ENCODE measurements at places on chromosomes 2 and 18. TPM values are rescaled to one million over a fixed set of nuclear protein-coding genes. Genes with fewer than 3 reads are reported as not detected.
A peak's percentile ranks its signal among the peaks of the same experiment; 100 is the strongest.

- no peak for DNase-seq
These were observed 17.9 kb downstream of the PLEKHA3 start for GRCh38 chr2:178498137-178498536.

DNA sequence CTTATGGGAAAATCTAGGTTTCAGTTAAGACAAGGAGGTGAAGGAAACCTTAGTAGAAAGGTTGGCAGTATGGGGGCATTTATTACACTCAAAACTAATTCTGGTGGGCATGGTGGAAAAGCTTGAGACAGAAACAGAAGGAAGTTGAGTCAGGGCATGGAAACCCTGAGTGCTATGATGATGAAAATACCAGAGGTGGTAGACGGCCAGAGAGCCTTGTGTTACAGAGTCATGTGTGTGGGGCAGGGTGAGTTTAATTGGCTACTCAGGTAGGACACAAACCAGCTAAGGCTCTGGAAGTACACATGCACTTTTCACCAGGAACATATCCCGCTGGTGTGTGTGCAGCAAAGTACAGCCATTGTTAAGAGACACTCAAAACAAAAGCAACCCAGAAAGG is 20.7 kb upstream of the FAM136A start:
- DNase-seq = no peak

GRCh38 chr2:118190474-118190873 is 102.2 kb downstream of the INSIG2 start:
- DNase-seq = no peak

GRCh38 chr18:2050702-2051201 is 520.6 kb downstream of the METTL4 start:
- no peak for DNase-seq

GRCh38 chr18:44835703-44836102 is 155.0 kb downstream of the SETBP1 start:
- DNase-seq = no peak

The KLHL14 gene
- total RNA-seq = 0.06 TPM

DNA sequence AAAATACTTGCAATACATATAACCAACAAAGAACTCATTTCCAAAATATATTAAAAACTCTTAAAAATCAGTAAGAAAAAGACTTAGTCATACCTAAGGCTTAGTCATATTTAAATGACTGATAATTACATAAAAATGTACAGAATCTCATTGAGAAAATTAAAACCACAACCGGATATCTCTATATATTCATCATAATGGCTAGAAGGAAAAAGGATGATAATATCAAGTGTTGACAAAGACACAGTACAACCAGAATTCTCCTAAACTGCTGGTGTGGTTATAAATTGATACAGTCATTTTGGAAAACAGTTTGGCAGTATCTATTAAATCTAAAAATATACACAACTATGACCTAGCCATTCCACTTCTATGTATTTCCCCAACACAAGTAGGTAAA is 27.1 kb upstream of the IHH start:
- no peak for DNase-seq

The SLC9A4 gene
- not detected for total RNA-seq

DNA sequence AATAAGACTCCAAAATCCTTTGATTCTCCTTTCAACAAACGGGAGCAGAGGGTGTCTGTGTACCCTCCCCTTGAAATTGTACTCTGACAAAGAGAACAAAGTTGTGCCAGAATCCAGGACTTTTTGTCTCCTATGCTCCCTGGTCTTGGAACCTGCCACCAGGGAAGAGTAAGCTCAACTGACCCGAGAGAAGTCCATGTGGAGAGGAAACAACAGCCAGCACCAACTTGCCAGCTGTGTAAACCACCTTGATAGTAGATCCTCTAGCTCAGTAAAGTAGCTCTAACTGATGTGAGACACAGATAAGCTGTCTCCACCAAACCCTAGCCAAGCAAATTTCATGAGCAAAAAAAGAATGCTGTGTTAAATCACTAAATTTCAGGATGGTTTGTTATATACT is 46.9 kb downstream of the LNPK start:
- no peak for DNase-seq

GRCh38 chr2:29620890-29621289 is 300.5 kb downstream of the ALK start:
- peak; percentile 19 for DNase-seq

DNA sequence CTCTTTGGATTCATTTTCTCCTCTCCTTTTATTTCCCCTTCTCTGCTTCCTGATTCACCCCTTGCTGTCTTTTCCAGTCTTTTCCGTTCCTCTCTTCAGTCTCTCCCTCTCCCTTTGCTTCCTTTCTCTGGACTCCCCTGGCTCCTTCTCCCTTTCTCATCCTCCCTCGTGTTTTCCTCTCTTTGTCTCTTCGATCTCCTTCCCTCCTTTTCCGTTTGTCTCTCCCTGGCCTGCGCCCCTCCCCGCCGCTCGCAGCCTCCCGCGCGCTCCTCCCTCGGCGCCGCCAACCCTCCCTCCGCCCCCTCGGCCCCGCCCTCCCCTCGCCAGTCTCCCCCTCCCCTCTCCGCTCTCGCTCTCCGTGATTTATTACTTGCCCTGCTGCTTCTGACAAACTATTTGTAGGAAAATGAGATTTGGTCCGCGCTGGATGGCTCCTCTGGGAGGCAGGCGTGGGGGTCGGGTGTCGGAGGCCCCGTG is 46.0 kb upstream of the PAX8 start:
- no peak for DNase-seq

DNA sequence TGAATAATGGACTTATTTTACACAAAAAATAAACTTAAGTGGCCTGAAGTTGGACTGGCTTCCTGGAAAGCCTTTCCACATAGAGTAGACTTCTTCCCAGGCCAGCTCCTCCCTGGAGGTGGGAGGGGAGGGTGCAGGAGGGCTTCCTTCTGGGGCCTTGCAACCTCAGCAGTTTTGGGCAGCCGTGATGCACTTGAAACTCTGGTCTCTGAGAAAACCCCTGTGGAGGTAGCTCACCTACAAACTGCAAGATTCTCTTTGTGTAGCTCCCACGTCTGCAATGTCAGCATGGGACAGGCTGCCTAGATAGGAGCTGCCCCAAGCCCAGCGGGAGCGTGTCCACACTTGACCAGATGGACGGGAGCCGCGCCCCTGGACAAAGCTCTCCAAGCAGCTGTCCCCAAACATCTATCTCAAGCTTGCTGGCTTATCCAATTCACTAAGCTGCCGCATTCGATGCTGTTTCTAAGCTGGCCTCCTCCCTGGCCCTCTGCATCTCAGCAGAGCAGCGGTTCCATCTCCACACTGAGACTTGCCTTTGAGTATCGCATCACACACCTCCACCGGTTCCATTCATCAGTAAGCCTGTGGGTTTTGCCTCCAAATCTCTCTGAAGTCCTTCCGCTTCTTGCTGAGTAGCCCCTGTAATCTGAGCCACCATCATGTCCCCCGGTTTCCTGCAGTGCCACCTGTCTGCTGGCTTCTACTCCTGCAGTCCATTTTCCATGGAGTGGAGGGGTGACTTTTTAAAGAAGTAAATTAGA is 1.6 kb upstream of the LPIN1 start:
- DNase-seq = no peak

DNA sequence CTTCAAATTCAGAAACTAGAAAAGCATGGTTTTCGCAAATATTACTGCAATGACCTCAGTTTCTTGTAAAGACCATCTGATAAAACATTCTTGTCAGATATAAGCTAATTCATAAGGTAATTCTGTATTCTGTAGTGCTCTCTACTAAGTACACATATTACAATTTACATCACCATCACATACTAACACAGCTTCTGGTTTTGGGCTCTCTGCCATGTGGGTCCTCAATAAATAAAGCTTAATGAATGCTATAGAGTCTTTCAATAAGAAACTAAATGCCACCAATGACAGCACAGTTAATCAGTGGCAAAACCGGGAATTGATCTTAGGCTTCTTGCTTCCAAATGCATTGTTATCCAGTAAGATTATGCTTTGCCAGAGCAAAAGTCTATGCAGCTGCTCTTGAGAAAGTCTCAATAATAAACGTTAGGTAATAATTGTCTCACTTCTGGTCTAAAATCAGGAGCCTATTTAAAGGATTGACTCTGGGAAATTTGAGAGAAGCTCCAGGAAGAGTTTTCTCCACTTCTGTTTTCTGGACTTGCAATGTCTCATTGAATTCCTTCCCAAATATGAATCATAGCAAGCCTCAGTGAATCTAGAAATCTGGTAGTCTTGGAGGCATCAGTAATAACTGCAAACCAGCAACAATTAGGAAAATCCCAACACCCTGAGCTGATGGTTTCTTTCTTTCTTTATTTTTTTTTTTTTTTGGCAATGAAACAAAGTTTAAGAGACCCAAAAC is 67.9 kb upstream of the RAPGEF4 start:
- no peak for DNase-seq

The TTL gene
- total RNA-seq = 25.8 TPM

The ZNF385B gene
- total RNA-seq = 3.2 TPM

The TMEM200C gene
- total RNA-seq = 0.33 TPM

DNA sequence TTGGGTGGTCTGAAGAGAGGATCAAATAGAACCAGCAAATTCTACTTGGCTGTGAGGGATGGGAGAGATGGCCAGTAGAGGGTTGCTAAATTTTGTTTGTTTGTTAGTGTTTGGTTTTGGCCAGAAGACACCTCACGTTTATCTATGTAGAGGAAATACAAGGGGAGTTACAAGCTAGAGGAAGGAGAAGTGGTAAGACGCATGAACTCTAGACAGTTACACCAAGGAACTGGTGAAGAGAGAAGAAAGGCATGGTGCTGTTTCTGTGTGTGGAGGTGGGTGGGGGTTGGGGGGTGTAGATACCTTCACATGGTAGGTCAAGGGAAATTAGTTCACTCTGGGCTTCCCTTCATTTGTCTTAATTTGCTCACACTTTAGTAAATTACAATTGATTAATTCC is 25.6 kb downstream of the RASGRP3 start:
- DNase-seq = no peak

GRCh38 chr2:228767196-228767595 is 503.9 kb downstream of the PID1 start:
- DNase-seq = no peak

The MYOM1 gene
- total RNA-seq = 17.2 TPM

- DNase-seq = no peak
These were observed 40.7 kb upstream of the GALR1 start for GRCh38 chr18:77208964-77209363.

The GRHL1 gene
- 5.1 TPM for total RNA-seq

- no peak for DNase-seq
These were observed 133.1 kb downstream of the NCKAP5 start for GRCh38 chr2:133434959-133435668.

The KCNJ3 gene
- 5.2 TPM for total RNA-seq

The MOGAT1 gene
- total RNA-seq = not detected

- DNase-seq = no peak
These were observed 108.8 kb downstream of the MTCL1 start for GRCh38 chr18:8814206-8814605.

GRCh38 chr2:25421820-25422411 is 80.2 kb upstream of the DNMT3A start:
- no peak for DNase-seq

The UGT1A6 gene
- not detected for total RNA-seq

GRCh38 chr2:110816404-110817365 is 84.3 kb downstream of the ACOXL start:
- no peak for DNase-seq

The MAPK4 gene
- total RNA-seq = 14.5 TPM

DNA sequence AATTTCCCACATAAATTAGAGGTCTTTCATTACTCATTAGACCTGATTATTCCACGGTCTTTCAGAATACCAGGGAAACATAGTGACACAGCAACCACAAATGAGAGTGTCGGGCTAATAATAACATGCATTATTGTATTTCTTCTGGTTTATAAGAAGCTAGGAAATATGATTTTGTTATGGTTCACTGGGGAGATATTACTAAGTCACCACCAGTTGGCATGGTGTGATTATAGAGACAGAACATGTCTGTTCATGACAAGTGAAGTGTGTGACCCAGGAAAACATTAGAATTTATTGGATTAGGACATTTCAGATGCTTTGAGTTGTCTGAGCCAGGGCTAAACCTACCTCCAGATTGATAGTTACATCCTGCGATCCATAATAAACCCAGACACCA is 494.4 kb downstream of the FBXO15 start:
- no peak for DNase-seq

- no peak for DNase-seq
These were observed 4.9 kb downstream of the FKBP1B start for GRCh38 chr2:24054366-24055010.

DNA sequence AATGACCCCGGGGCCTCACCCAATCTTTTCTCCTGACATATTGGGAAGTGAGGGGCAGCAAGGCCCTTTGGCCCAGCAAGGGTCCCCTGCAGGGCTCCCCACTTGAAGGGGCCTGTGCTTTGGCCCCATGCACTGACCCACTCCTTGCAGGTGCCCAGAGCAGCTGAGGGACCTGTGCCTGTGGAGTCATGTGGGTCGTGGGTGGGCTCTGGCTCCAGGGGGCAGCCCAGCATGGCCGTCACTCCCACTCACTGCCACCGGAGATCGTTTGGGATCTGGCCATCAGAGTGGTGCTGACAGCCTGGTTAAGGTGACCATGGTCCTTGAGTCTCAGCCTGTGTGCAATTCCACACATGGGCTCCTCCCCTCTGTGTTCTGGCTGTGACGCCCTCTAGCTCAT is 31.7 kb upstream of the APCDD1 start:
- no peak for DNase-seq

- no peak for DNase-seq
These were observed 55.4 kb upstream of the NCOA1 start for GRCh38 chr2:24435391-24436316.

The TNFAIP6 gene
- 4.2 TPM for total RNA-seq

- DNase-seq = no peak
These were observed 25.0 kb downstream of the METTL21A start for GRCh38 chr2:207600231-207600630.

DNA sequence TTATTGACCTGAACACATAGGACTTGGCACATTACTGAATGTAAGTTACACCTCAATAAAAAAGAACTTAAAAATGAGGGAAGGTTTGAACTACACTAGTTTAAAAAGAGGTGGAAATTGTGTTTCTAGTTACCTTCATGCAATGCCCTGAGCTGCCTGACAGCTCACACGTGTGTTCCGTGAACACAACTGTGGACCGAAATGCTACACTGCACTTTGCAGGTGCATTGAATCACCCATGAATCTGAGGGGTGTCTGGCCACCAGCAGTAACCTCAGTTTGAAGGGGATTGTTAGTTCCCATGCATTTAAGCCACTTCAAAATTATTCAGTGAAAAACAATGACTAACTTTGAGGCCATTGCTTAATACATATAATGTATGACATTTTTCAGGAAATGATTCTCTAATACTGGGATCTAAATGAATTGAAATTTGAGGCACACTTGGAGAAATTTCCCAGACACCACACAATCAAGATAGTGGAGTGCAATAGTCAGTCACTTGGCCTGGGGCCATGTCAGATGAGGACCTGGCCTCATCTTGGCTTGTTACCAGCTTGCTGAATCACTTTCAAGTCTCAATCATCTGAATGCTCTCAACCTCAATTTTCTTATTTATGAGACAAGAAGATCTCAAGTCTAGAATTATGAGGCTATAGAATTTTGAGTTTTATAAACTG is 59.3 kb downstream of the MYL12B start:
- no peak for DNase-seq

The TCF23 gene
- not detected for total RNA-seq

- no peak for DNase-seq
These were observed at the start of gene PTPRN for GRCh38 chr2:219309278-219309677. Gene PTPRN (minus strand): TSS chr2:219309401. CDS start chr2:219309332, 69 bp downstream.

GRCh38 chr18:58611395-58612131 is 17.3 kb downstream of the ALPK2 start:
- DNase-seq = no peak

The EPB41L3 gene
- 44.1 TPM for total RNA-seq

Measured in esophagus muscularis mucosa (tissue), 4 donors.